MM.1S (cell line): ENCODE measurements at places on chromosomes 13 and 19.

- no peak for DNase-seq
Measured at GRCh38 chr19:48914181-48914580, 14.1 kb downstream of the NUCB1 start.

- no peak for DNase-seq
Measured at GRCh38 chr19:56905631-56906150, 65.2 kb upstream of the PEG3 start.

- peak; percentile 73 for DNase-seq
Measured at GRCh38 chr19:10292206-10292788, 2.5 kb downstream of the ICAM5 start.

GRCh38 chr13:24306632-24307031 is 2.7 kb upstream of the C1QTNF9 start:
- no peak for DNase-seq

- no peak for DNase-seq
Measured at GRCh38 chr19:10344780-10345179, 5.4 kb upstream of the ICAM3 start.

DNA sequence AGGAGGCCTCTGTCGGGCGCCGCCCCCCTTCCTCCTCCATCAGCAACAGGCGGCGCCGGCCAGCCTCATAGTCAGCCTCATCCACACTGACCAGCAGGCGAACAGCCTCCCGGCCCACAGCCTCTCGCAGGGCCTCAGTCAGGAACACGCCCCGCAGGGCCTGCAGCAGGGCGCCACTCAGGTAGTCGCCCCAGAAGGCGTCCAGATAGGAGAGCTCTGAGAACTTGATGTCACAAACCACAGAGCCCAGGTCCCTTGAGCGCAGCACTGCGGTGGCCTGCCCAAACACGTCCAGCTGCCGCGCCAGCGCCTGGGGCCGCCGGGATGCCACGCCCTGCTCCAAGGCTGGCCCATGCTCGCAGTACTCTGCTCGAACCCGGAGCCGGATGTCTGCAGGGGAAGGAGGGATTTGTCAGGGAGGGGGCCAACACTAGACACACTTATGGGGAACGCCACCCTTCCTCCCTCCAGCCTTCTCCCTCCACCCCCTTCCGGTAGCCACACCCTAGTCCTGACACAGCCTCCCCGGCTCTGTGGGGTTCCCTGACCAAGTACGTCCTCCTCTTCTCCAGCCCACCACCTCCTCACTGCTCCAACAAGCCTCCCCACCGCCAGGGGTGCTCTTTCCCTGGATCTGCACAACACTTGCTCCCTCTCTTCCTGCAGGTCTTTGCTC is 17.9 kb downstream of the DEDD2 start:
- DNase-seq = peak; percentile 61
